ENCODE measurements at places on chromosomes 4 and X.

GRCh38 chr4:37546586-37546985 is 139.6 kb downstream of the RELL1 start:
- DNase-seq, result no peak

DNA sequence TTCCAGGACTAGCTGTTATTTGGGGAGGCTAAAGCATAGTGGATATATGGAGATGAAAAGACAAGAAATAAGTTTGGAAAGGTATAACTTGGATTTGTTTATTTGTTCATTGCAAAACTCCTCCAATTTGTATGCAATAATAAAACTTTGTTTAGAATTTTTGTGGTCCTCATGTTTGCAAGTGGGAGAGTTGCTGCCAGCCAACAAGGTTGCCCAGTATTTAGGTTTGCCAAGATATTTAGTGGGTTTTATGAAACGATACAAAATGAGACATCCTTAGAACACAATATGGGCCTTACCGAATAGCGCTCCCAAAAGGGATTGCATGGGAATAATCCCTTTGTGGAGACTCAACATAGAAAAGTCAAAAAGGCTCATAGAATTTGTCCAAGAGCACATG is 162.1 kb downstream of the INPP4B start:
- no peak for DNase-seq

DNA sequence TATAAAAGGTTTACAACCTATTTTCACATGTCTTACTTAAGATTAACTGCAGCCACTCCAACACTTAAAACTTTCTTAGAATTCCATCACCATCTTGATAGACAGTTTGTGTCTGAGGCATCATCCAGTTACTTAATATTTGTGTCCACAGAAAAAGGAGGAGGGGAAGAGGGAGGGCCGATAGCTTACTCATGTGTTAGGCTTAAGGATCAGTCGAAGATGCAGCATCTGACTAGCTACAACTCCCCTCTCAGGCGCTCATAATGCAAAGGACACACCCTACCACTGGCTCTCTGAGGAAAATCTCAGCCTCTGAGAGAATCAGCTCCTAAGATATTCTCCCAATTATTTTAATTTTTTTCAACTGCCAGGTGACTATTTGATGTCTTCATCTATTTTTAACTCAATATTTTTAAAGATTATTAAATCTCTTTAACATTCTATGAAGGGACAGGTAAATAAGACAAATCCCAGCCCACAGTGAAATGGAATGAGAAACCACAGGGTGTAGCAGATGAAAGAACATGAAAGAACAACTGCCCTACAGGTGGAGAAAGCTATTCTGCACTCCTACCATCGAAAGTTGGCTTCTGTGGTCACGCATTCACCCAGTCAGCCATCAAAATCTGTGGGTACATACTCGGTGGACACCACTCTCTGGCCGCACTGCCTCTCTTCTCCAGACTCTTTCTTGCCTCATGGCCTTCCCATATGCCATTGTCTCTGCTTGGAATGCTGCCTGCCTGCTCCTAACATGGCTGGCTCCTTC is 48.0 kb downstream of the ARAP2 start:
- DNase-seq, result no peak

- no peak for DNase-seq
These were observed 30.9 kb upstream of the CCDC110 start for GRCh38 chr4:185502386-185502785.

GRCh38 chr4:92969650-92970379 is 666.0 kb downstream of the GRID2 start:
- DNase-seq, result no peak

- DNase-seq, result no peak
These were observed 714.4 kb downstream of the GLUD2 start for GRCh38 chrX:121761845-121762244.

DNA sequence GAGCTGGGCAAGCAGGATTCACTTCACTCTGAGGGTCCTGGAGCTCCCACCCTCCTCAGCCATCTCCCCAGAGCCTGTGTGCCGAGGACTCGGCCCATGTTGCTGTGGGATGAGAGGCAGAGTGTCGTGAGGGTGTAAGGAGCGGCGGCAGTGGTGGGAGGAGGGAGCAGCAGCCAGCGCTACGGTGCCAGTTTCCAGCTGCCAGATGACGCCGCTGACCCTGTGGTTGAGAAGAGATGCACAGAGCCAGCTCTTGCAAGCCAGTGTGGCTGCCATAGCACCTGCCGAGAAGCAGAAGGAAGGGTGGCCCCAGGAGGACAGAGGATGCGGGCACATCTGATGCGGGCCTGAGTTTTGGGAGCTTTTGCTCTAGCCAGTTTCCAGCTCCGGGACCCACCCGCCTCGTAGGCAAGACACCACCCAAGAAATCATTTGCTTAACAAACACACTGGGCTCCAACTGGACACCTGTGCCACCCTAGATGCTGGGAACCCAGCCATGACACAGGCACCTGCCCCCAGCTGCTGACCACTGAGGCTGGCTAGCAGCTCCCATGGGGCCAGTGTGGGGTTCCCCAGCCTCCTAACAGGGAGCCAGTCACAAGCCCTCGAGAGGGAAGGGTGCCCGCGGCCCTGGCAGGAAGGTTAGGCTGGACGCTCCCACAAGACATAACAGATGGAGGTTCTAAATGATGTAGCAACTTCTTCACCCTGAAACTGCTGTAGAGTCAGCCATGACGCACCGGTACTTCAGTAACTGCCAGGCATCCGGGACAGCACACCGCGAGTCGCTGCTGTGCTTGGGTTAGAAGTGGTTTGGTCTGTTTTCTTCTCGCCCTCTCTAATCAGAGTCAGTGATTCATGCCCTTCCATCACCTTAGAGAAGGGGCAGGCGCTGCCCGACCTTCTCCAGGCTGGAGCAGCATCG is 8.9 kb downstream of the MSANTD1 start:
- DNase-seq, result no peak

- DNase-seq, result no peak
These were observed 60.5 kb upstream of the SLC25A4 start for GRCh38 chr4:185082561-185082960.

DNA sequence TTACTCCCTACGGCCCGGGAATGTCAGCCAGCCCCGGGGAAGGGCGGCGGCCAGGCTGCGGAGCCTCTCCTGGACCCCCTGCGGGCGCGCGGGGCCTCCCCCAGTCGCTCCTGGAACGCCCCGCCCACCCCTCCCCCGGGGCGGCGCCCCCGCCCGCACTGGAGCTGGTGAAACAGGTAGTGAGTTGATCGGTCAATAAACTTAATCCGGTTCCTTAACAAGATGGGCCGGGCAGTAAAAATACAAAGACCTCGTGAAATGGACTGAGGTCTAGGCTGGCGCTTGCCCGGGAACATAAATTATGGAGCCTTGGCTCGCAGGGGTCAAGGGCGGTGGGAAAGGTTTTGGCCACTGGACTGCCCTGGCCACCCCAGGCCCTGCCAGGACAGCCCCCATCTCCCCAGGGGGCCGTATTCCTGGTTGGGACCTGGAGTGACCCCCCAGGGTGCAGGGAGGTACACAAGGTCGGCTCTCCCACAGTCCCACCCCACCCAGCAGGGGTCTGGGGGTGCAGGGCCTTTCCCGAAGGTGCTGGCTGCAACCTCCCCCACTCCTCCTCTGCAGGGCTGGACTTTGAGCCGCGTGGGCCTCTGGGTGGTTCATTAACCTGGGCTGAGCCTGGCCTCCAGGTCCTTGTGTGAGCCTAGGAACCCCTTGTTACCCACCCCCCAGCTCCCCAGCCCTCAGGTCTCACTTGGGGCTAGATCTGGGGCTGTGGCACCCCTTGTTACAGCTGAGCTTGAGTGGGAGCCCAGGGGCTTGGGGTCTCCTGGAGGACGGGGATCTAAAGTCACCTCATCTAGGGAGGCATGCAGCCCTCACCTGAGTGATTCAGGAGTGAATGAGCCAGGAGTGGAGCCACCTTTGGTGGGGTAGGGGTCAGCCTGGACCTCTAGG is 2.5 kb downstream of the FGFR3 start:
- DNase-seq, result no peak

DNA sequence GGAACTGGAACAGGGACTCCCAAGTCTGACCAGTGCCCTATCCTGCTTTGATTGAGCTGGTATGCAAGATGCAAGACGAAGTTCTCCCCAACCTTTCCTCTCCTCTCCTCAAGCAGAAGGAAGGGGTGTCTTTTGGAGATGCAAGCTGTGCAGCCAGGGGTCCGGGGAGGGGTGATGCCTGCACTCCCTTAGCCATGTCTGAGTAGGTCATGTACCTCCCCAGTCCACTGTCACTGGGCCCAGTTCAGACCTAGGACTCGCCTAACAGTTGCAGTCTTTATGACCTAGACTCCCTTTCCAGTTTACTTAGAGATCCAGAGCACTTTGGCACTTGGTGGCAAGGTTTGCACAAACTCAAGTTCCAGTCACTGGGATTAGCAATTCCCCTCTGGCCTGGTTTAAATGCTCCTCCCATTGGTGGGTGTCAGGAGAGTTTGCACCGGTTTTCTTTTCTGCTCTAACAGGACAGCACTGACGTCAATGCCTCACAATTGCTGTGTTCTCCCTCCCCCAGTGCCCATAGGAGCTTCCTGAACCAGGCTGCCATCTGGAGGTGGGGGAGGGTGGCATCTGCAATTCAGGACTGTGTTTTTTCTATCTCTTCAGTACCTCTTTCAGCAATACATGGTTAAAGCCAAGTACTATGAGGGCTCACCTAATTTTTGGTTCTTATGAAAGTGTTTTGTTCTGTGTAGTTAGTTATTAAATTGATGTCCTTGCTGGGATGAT is 782.2 kb downstream of the ARAP2 start:
- DNase-seq, result no peak

- no peak for DNase-seq
These were observed 167.5 kb downstream of the CDS1 start for GRCh38 chr4:84750260-84750959.

GRCh38 chr4:1378559-1379231 is 27.5 kb downstream of the NKX1-1 start:
- DNase-seq, result no peak

DNA sequence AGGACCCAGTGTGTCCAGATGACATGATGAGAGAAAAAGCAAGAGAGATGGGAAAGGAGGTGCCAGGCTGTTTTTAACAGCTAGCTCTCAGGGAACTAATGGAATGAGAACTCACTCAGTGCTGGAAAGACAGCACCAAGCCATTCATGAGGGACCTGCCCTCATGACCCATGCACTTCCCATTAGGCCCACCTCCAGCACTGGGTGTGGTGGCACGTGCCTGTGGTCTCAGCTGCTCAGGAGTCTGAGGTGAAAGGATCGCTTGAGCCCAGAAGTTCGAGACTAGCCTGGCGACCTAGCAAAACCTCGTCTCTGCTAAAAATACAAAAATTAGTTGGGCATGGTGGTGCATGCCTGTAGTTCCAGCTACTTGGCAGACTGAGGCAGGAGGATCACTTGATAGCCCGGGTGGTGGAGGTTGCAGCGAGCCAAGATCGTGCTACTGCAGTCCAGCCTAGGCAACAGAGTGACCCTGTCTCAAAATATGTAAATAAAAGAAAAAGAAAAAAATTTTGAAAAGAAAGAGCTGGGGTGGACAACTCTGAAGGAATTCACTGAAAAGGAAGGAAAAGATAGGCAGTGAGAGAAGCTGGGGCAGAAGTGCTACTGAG is 50.9 kb downstream of the FAM193A start:
- no peak for DNase-seq

GRCh38 chr4:141240671-141241070 is 20.0 kb downstream of the ZNF330 start:
- DNase-seq, result no peak

DNA sequence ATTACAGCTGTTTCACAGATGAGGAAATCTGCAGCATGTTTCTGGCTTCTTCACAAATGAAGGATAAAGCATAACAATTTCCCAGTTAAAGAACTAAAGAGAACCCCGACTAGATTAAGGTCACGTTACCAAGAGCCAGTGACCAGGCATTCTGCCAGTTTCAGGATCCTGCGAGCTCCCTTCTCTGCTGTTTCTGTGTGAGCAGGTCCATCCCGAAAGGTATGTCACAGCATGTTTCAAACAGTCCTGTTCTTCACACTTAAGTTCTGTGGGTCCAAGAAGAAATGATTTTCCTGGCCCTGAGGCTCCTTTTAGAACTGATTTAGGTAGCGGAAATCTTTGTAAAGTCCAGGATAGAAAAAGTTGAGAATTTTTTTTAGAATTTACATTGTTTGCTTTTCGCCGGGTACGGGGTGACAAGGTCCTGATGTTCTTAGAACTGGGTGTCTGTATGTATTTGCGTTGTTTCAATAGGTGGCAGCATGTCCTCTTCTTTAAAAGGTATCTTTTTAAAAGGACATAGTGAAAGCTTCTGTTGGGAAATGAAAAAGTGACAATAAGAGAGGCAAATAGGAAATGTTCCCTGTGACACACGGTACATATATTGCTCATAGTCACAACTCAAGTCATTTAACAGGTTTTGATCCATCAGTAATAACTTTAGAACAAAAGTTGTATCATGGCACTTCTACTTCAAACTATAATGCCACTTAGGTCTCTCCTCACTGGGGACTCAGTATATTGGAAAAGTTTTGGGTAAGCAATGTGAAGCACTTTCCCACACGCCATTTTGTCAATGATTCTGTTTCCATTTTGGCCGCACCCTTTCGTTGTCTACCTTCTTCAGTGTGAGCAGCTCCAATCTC is 18.4 kb downstream of the IL21 start:
- DNase-seq, result no peak

DNA sequence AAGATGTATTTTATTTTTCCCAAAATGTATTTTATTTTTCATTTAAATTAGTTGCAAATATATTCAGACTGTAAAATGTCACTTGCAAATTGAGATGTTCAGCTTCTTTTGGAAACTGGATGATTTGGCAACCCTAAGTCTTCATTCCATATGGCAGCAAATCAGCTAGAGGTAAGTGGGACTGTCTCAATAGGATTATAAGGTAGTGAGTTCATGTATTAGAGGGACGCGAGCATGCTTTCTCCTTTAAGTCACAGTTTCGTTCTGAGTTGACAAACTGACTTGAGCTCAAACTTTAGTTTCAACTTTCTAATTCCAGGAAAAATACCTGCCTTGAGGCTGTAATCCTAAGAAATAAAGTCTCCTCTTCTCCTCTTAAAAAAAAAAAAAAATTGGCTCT is 44.2 kb upstream of the TMEM131L start:
- DNase-seq, result no peak

- DNase-seq, result no peak
These were observed 53.1 kb downstream of the NDST3 start for GRCh38 chr4:118087366-118087765.

GRCh38 chr4:89142691-89143669 is 31.6 kb downstream of the TIGD2 start:
- no peak for DNase-seq

DNA sequence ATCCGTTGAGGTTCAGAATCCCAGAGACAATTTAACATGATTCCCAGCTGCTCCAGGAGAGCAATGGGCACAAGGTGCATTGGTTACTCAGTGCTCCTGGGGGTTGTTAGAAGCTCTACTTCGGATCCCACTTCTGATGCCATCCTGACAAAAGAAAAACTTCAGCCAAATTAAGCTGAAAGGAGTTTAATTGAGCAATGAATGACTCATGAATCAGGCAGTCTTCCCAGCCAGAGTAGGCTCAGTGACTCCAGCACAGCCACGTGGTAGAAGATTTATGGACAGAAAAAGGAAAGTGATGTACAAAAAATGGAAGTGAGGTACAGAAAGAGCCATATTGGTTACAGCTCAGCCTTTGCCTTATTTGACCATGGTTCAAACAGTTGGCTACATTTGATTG is 95.7 kb downstream of the PWWP3B start:
- DNase-seq, result no peak

- DNase-seq, result no peak
These were observed 18.6 kb upstream of the ADRA2C start for GRCh38 chr4:3747581-3747904.
